ENCODE measurements at places on chromosomes 12 and 14.

DNA sequence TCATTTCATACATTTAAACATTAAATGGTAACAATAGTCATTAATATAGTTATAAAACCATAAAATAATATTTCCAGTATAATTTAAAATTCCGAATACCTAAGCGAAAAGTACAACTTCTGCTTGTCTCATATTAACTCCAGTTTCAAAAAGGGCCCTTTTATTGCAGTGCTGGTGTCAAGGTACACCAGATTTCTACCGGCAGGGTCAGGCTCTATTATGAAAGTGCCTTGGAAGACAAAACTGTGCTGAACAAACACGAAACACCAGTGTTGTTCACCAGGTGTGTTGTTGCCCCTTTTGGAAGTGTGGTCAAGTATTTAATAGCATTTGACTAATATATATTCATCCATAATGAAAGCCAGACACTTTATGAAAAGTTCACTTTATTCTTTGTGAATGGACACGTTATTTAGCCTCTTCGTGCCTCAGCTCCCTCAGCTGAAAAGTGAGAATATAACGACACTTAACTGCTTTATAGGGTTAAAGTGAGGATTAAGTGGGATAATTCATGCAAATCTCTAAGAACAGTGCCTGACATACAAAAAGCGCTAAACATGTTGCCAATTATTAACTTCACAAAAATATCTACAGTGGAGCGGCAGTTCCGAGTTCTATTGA lies 20.3 kb upstream of the GNS start:
- no peak for DNase-seq

- no peak for DNase-seq
These were observed 33.7 kb upstream of the PYGL start for GRCh38 chr14:50977863-50978528.

DNA sequence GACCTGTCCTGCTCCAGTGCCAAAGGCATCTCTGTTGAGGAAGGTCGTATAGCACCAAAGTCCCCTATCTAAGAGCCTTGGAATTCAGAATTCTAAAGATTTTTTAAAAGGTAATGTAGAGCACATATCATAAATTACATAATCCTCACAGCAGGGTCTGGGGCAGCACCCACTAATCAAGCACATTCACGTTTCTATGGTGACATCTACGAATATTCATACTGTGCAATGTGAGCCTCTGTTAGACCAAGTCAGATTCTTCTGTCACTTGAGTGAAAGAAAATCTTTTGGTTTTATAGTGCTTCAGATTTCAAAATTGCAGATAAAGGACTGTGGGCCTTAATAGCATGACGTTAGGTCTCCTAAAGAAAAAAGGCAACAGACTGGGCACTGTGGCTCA lies 13.1 kb upstream of the TMEM229B start:
- no peak for DNase-seq

DNA sequence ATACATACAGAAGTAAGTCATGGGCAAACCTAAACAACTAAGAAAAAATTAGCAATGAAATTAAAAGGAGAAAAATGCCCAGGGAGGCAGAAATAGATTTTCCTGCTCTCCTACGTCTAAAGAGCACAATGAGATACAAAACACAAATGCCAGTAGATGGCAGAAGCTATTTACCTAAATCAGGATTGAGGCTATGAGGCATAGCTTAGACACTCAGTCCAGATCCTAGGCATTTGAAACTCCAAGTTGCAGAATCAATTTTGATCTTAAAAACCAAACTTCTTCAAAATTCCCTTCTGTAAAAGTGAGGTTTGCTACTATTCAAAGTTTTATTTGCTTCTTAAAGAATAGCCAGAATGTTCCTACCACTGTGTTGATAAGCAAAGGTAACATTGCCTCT lies 368.6 kb downstream of the DAD1 start:
- DNase-seq: no peak

DNA sequence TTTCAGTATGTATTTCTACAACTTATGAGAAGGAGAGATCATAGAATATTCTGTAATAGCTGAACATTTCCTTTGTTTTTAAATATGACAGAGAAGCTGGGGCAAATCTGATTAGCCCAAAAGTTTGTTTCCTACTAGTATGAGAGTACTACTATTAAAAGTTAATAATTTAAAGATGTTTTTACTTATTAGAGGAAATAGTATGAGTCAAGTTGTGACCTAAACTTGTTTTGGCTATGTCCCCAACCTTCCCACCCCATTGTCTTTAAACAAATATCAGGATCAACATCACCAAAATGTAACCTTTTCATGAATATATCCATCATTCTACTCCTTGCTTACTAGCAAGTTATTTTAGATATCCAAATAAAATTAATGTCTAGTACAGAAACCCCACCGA lies 10.5 kb downstream of the GNPNAT1 start:
- DNase-seq: no peak

- DNase-seq: no peak
These were observed 303 bp downstream of the PUS7L start for GRCh38 chr12:43758247-43758727.

DNA sequence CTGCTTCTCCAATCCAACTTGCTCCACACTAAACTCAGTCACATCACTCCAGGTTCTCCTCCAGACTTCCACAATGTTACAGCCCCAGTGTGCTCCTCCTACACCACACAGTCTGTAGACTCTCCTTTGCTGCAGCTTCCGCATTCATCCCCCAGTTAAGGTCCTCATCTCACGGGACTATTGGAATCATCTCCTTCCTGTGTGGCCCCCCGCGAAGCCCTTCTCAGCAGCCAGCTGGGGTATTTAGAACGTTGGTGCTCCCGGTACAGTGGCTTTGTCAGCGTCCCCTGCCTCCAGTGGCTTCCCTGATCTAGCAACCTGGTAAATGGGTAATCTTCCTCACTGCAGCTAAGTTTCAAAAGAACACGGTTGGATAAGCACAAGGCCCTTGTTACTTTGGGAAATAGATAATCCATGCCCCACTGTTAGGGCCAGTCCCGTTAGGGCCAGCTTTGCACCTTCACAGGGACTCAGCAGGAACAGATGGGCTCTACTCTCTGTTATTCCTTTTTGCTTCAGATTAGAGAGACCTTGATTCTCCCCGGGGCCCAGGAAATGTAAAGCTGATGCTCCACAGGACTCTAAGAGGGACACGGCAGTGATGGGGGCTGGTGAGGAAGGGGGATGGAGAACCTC lies 823 bp upstream of the TSPAN11 start:
- no peak for DNase-seq

DNA sequence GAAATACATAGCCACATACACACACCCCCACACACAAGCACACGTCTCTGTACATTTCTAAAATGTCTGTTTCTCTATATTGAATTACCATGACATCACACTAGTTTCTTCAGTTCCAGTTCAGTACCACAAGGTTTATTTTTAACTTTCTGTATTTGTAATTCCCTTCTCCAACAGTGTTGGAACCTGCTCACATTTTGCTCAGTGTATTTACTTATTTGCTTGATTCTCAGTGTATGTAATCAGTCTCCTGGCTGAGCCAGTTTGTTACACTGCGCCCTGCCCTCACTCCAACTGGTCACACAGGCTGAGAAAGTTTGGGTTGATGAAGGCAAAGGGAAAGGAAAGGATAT lies 67.1 kb downstream of the MON2 start:
- DNase-seq: no peak

DNA sequence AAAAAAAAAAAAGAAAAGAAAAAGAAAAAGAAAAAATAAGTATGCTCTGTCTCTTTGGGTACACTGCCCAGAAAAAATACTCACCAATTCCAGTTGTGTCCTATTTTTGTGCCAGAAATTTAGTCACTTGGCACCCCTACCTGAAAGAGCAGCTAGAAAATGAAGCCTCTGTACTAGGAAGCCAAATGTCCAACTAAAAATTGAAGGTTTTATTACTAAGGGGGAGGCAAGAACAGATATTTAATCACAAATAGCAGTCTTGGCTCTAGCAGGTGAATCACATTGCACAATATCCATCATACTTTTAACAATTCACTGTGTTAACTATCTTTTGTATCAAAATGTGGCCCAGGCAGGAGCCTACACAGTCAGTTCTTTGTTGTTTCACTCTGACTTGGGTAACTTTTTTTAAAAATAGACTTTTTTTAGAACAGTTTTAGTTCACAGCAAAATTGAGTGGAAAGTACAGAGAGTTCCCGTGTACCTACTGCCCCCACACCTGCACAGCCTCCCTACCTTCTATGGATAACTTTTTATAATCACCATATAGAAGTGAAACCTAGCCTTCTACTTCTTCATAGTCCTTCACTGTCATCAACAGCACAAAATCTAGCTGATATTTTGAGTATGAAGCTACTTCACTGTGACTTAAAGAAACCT lies 87.1 kb upstream of the ATF7IP start:
- DNase-seq: no peak

DNA sequence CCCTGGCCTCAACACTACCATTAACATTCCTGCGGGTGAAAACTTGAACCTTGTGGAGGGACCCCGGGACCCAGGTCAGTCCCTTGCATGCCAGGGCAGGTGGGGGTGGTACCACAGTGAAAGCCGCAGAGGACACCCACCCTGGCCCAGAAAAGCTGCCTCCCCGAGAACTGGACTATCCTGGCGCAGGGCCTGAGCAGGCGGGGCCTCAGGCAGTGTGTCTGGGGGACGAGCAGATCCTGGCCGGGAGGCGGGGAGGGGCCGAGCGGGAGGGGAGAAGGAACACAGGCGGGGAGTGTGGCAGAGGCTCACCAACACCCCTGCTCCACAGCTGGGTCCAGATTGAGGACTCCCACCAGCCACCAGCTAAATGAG lies 10.0 kb downstream of the AHNAK2 start:
- DNase-seq: no peak

GRCh38 chr12:46921764-46922133 lies 96.0 kb upstream of the SLC38A4 start:
- DNase-seq: no peak

- DNase-seq: no peak
These were observed 181.5 kb upstream of the SFSWAP start for GRCh38 chr12:131529196-131530040.

- DNase-seq: peak; percentile 65
These were observed 2.7 kb downstream of the ARID2 start for GRCh38 chr12:45732250-45732649.

DNA sequence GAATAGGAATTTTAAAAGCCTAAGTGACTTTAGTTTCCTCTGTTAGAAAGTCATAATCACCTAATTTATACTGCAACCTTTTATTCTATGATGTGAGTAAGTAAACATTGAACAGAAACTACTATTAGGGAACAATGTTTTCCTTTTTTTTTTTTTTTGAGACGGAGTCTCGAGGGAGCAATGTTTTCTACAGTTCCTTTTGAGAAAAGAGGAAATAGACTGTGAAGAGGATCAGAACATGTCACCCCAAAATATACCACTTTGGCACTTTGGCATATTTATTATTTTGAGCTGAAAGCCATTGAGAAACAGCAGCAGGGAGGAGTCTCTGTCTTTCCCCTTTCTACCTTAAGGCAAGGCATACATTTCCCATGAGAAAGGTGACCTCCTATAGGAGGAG lies 162.7 kb upstream of the CNOT2 start:
- no peak for DNase-seq

DNA sequence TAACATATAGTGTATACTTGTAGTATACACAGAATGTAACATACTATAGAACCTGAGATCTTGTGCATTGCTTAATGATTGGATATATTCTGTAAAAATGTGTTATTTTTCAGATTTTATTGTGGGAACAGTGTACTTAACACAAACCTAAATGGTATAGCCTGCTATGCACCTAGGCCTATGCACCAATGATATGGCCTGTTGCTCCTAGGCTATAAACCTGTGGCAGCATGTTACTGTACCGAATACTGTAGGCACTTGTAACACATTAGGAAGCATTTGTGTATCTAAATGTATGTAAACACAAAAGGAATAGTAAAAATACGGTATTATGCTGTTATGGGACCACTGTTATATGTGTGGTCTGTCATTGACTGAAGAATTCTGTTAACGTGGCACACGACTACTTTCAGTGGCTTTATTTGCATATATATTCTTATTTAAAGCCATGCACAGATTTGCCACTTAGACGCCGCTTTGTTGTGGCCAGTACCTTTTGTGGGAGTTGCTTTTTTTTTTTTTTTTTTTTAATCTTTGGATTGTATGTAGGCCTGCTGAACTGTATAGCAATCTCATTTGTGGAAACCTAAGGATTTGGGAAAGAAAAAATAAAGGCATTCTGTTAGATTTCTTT lies 7.4 kb downstream of the PAPOLA start:
- DNase-seq: no peak

GRCh38 chr12:75786070-75786469 lies 245.5 kb downstream of the PHLDA1 start:
- DNase-seq: no peak

DNA sequence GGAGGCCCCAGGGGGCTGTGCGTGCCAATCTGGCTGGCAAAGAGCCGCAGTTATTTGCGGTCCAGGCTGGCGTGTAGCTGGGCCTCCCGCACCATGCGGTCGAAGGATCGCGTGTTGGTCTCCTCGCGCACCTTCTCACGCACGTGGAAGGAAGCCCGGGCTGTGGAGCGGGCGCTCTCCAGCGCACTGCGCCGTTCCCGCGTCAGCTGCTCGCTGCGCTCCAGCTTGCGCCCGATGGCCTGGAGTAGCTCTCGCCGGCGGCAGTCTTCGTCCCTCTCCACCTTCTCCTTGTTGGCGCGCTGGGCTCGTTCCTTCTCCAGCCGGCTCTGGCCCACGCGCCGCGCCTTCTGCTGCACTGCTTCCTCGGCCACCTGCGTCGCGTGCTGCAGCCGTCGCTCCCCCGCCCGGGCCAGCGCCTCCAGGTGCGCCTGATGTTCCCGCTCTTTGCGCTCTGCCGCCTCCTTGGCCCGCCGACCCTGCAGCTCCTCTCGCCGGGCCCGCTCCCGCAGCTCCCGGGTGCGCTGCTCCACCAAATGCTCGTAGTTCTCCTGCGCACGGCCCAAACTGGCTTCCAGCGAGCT lies 3.1 kb downstream of the CCDC177 start:
- no peak for DNase-seq

DNA sequence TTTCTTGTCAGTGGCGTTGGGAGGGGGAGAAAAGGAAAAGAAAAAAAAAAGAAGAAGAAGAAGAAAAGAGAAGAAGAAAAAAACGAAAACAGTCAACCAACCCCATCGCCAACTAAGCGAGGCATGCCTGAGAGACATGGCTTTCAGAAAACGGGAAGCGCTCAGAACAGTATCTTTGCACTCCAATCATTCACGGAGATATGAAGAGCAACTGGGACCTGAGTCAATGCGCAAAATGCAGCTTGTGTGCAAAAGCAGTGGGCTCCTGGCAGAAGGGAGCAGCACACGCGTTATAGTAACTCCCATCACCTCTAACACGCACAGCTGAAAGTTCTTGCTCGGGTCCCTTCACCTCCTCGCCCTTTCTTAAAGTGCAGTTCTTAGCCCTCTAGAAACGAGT lies 1.9 kb downstream of the ASCL1 start:
- DNase-seq: no peak

DNA sequence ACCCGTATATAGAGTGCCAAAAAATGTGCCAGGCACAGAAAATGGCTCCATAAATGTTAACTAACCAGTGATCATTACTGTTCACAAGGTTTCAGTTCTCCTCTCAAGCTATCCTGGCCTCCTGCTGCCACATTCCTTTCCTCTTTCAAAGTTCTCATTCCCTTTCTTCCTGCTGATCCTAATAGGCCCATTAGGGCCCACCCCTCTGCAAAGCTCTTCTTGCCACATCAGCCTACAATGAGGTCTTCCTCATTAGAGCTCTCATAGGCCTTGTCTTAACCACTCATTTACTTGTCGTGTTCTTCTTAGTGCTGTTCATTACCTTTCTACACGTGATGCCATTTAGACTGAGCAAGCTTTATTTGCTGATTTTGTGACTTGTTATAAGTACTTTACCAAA lies 40.5 kb downstream of the RPS29 start:
- DNase-seq: no peak
